Mucosa of gallbladder (tissue), 1 donor: ENCODE measurements at places on chromosomes 16 and 17. TPM values are rescaled to one million over a fixed set of nuclear protein-coding genes. Genes with fewer than 3 reads are reported as not detected.

The IFI35 gene
- 27.0 TPM for total RNA-seq

The OR1A1 gene
- not detected for total RNA-seq

The ELMO3 gene
- 68.3 TPM for total RNA-seq

The SMIM36 gene
- not detected for total RNA-seq

The SRL gene
- 1.4 TPM for total RNA-seq

The CACNG3 gene
- not detected for total RNA-seq

The ITGAD gene
- 0.09 TPM for total RNA-seq

The TP53TG3C gene
- not detected for total RNA-seq

The KCNAB3 gene
- 2.5 TPM for total RNA-seq

The NOG gene
- total RNA-seq = 0.20 TPM

The ABCC6 gene
- total RNA-seq = 27.5 TPM

The PHOSPHO1 gene
- total RNA-seq = 0.23 TPM

The RAB11FIP4 gene
- 37.6 TPM for total RNA-seq

The PRSS33 gene
- total RNA-seq = 1.8 TPM

The CHST4 gene
- 586 TPM for total RNA-seq

The SLC47A1 gene
- 15.4 TPM for total RNA-seq

The SAT2 gene
- 120 TPM for total RNA-seq
